ENCODE measurements at places on chromosomes 5 and 9.
A peak's percentile ranks its signal among the peaks of the same experiment; 100 is the strongest.

- DNase-seq: no peak
Measured at GRCh38 chr5:40385544-40385943, 294.2 kb upstream of the PTGER4 start.

- DNase-seq: no peak
Measured at GRCh38 chr9:107237873-107238272, 45.2 kb upstream of the RAD23B start.

DNA sequence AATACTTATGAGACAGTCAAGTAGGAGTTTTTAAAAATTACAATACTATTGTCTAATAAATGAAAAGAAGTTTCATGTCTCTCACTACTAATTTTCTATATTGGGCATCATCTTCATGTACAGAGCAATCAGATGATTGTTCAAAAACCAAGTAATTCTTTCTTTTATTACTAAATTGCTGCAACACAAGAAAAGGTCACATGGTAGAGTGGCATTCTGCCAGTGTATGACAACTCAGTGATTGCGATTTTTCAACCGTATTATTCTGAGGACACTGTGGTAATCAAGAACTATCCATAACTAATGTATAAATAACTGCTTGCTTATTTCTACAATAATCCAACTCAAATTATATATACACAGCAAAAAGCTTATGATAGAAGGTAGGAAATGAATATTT, 96.7 kb upstream of the GRHPR start:
- DNase-seq: no peak

- DNase-seq: no peak
Measured at GRCh38 chr9:78863531-78863930, 566.6 kb downstream of the PSAT1 start.

GRCh38 chr5:155827949-155828348, 499.0 kb upstream of the SGCD start:
- no peak for DNase-seq

DNA sequence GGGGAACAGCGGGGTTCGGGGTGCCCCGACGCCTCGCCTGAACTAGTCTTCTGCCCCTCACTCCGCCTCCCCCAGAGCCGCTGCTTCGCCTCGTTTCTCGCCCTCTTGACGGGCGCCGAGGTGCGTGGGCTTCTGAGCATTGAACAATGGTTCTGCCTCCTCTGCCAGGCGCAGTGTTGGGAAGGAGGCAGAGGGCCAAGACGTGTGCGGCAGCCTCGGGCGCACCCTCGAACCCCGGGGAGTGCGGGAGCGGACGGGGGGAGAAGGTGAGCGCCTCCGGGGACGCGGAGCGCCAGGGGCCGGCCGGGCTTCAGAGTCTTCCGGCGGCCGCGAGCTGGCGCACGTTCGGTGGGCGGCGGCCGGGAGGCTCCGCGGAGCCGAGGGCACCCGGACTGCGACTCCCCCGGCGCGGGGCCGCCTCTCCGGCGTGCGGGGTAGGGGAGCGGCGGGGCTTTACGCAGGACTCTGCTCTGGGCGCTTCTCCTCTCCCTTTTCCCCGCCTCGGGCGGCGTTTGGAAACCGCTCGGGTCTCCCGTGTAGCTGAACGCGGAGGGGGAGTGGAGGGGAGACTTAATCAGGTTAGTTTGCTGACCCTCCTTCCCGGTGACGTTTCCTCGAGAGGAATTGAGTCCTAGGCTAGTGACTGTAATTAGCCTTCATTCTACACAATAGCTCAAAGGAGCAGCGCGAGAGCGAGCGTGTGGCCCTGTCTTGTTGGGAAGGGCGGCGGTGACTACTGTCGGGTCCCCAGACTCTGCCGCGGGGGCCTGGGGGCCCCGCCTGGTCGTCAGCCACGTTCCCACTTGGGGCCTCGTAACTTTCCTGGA, 1.1 kb downstream of the VLDLR start:
- peak; percentile 66 for DNase-seq

- DNase-seq: no peak
Measured at GRCh38 chr5:174972291-174972690, 247.9 kb downstream of the MSX2 start.

GRCh38 chr5:116923344-116923743, 348.7 kb upstream of the SEMA6A start:
- DNase-seq: no peak

- no peak for DNase-seq
Measured at GRCh38 chr5:78672154-78672553, 23.6 kb upstream of the LHFPL2 start.
